ENCODE measurements at places on chromosomes 6 and 20.

DNA sequence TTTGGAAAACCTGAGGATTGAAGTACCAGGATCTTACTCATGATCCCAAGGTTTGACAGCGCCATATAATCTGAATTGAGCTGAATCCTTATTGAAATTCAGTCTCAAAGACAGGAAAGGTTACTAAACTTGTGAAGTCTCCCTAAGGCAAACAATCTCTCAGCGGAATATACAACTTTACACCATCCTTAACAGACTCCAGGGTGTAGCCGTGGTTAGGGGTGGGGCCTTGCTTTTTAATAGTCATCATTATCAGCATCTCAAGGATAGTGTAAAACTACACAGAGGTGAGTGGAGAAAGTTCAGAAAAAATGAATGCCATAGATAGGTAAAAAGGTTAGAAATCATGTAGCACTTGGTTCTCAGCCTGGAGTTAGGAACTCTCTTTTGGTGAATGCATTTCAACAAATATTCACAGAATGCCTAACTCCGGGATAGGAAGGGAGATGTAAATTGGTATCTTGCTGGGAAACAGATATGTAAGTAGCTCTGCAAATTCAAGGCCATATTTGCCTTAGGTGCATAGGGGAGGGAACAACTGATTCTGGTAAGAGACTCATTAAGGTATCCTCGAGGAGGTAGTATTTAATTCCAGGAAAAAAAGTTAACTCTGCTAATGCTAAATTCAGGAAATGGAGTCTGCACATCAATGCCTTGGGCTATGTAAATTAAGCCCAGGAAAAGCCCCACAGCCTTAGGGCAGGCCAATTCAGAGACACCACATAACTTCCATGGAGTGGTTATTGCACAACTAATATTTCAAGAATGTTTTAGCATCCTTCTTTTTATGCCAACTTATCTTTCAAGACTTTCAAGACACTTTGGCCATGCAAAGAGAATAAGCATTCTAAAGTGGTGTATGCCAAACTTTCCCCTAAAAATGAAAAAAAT, 61.6 kb downstream of the SNAP25 start:
- no peak for DNase-seq

GRCh38 chr20:25045343-25045712, 12.6 kb downstream of the ACSS1 start:
- DNase-seq: no peak

GRCh38 chr20:63126876-63127699, 88.8 kb downstream of the YTHDF1 start:
- no peak for DNase-seq

DNA sequence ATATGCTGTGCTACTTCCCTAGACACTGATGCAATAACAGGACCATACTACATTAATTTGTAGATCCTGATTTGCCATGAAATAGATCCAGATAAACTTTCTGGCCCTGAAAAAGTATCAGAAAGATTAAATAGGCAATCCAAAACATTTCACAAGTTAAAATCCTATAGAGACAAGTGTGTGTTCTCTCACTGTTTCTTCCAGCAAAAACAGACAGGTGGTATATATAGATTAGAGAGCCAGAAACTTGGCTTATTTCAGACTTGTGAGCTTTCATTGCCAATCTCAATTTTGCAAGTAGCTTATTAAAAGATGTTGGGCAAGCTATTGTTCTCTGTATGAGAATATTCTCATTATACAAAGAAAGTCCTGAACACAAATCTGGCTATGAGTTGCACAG, 289.1 kb upstream of the MANEA start:
- DNase-seq: no peak

DNA sequence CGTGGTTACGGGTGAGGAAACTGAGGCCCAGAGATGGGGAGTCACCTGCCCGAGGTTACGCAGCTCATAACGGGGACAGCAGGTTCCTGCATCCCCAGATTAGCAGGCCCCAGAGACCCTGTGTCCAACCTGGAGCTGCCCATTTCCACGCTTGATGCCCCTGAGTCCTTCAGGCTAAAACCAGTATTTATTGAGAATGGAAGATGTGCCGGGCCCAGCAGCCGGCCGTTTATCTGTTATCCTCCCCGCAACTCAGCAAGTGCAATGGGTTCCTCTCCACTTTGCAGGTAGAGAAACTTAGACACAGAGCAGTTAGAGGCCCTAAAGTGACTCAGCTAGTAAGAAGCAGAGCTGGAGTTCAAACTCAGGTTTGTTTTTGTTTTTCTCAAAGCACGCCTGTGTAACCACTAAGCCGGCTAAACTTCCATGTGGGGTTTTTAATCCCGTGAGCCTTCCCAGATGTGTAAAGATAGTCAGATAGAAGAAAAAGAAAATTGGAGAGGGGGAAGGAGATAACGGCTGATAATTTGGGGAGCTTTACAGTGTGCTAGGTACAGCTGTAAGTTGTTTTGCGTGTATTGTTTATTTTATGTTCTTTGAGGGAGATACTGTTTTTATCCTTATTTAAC, 775 bp downstream of the PFDN4 start:
- no peak for DNase-seq

DNA sequence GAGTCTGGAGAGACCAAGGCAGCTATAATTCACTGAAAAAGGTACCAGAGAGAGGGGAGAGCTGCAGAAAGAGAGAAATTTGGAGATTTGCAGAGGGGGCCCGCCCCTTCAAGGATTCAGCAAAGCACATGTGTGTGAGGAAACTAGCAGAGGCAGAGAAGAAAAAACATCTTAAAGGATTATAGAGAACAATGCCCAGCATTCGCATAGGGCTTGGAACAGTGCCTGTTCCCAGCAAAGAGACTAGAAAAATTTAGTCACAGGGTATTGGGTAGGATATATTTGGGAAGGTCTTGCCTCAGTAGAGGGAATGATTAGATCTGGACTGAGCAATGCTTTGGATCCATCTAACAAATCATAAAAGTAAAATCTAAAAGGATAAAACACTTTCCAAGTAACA, 44.0 kb downstream of the SRPK1 start:
- DNase-seq: no peak

- no peak for DNase-seq
These were observed 58.3 kb upstream of the HFE start for GRCh38 chr6:26028746-26029569.

GRCh38 chr6:157326979-157327378, 3.7 kb upstream of the TMEM242 start:
- no peak for DNase-seq

DNA sequence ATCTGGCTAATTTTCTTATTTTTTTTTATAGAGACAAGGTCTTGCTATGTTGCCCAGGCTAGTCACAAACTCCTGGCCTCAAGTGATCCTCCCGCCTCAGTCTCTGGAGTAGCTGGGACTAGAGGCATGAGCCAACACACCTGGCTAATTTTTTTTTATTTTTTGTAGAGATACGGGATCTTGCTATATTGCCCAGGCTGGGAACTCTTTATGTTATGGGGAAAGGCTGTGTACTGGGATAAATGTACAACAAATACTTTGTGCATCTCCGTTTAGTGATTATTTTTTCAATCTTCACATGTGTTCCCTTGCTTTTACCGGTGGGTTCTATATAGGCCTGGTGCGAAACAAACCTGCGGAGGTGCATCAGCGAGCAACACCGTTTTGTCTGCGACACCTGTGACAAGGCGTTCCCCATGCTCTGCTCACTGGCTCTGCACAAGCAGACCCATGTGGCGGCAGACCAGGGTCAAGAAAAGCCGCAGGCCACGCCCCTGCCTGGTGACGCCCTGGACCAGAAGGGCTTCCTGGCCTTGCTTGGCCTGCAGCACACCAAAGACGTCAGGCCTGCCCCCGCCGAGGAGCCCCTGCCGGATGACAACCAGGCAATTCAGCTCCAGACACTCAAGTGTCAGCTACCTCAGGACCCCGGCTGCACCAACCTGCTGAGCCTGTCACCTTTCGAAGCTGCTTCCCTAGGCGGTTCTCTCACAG, 84.2 kb downstream of the SSR1 start:
- DNase-seq: no peak

GRCh38 chr6:146985111-146985510, 219.1 kb upstream of the STXBP5 start:
- no peak for DNase-seq

- DNase-seq: no peak
These were observed 78.0 kb upstream of the NHSL1 start for GRCh38 chr6:138577151-138577915.

DNA sequence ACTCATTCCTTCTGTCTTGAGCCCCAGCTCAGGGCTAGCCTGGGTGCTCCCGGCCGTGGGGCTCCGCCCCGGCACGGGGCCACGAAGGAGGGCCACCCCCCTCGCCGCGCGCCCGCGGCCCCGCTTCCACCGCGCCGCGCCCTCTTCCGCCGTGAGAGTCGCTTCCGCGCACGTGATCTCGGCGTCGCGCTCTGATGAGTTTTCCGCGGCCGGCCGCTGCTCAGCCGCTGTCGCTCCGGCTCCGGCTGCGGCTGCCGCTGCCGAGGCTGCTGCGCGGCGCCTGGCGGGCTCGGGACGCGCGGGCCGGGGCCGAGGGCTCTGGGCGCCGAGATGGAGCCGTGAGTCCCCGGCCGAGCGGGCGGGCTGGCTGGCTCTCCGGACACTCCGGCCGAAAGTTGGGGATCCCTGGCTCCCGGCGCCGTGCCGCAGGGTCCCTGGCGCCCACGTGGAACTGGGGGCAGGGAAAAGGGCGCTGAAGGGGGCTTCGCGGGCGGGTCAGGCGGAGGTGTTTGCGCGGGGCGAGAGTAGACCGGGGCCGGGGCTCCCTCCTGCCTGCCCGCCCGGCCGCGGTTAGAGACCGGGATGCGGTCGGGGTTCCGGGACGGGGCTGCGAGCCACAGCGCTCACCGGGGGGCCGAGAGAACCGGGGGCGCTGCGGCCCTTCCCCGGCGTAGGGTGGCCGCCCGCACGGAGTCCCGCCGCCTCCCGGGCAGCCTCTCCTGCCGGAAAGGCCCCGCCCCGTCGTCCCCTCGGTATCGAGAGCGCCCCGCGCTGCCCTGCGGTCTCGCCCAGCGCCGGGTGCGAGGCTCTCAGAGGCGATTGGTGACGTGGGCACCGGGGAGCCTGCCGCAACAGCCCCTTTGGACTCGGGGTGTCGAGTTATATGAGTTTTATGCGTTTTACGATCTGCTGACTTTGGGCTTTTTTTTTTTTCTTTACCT, at the start of gene TMEM181:
Gene TMEM181 (plus strand): TSS at position 197 of the 941 bp plus-strand sequence. CDS start 134 bp downstream, at position 331.
- peak; percentile 80 for DNase-seq

DNA sequence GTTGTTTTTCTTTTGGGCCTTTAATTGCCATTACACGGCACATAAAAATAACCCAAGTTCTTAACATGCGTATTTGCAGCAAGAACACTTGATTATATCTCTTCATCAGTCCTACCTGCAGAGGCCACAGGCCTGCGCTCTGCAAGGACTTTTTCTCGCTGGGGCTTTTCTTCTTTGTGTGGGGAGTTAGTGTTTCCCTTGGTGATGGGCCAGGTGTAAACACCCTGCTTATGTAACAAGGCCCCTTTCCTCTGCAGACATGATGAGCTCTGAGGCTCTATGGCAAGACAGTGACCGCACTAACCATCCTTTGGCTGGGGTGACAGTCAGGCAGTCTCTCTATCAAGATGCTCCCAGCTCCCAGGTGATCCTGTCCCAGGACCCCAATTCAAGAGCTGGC, 97.8 kb upstream of the PCSK2 start:
- DNase-seq: no peak

DNA sequence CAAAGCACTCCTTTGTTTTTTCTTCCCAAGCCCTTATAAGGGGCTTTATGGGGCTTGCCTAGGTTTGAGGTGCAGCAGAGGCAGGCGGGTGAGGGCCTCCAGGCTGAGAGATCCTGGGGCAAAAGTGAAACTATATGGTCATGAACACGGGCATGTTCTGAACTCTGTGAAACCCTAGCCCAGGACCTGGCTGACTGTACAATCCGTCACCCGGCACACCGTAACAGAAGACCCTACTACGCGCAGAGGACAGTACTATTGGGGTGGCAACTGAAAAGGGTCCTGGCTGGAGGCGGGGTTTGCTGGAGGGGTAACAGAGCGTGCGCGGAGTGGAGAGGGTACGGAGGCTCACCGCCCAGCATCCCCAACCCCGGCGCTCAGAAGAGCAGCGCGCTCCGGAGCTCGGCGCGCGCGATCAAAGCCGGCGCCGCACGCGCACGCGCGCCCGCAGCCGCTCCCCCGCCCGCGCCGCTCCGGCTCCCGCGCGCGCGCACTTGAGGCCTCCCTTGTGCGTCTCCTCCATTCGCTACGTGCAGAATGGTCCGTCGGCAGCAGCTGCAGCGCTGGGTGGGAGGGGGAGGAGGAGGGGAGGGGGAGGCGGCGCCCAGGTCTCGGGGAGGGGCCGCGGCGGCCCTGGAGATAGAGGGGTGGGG, 54.2 kb downstream of the MRPL14 start:
- DNase-seq: no peak

GRCh38 chr6:110735666-110736065, 79.6 kb downstream of the CDK19 start:
- DNase-seq: no peak

DNA sequence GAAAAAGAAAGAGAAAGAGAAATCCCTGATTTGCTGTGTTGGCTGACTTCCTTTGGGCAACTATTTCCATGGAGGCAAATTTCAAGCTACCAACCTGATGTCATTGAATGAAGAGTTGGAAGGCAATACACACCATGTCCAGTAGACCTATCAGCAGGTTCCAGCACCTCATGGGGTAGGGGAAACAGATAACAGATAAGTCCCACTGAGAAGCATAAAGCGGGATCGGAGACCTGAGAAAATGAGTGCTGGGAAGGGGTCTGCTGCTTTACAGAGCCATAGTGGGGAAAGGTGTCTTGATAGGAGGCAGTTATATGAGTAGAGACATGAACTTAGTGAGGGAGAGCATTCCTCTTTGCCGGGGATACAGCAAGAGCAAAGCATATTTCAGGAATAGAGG, 244.9 kb downstream of the PLCB1 start:
- DNase-seq: no peak

GRCh38 chr6:129130106-129130505, 247.2 kb downstream of the LAMA2 start:
- no peak for DNase-seq

DNA sequence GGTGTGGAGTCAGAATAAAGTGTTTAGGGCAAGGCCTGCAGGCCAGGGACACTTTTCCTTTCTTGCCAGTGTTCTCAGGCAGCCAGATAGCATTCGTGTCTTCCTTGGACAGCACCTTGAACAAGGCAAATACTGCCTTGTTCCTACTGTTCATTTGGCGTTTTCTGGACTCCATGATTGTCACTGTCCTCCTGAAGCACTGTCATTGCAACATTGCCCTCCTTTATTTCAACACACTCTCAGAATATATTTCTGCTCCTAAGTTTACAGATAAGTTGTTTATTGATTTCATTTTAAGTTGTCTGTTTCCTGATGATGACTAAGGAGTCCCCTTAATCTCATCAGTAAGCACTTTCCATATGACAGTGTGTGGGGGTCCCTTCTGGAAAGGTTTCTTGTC, 15.1 kb upstream of the DEF6 start:
- DNase-seq: no peak

DNA sequence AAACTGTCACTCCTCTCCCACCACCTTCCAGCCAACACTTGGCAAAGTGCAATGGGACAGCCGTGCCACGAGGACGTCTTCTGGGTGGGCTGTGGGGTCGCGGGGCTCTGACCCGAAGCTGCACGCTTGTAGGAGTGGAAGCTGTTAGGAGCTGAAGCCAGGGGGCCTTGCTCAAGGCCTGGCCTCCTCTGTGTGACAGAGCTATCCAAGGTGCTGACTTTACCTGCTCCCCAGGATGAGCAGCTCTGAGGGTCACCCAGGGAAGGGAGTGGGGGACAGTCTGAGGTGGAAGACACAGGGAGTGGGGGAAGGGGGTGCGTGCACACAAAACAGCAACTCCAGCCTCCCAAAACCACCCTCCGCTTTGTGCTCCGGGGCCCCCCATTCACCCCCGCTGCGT, 17.5 kb upstream of the CHRNA4 start:
- no peak for DNase-seq
